ENCODE measurements at places on chromosomes 1 and 21. TPM values are rescaled to one million over a fixed set of nuclear protein-coding genes. Genes with fewer than 3 reads are reported as not detected.

The OR14K1 gene
- not detected for total RNA-seq

The LMOD1 gene
- total RNA-seq, result 31.7 TPM

The HDGF gene
- total RNA-seq, result 164 TPM

The KLHDC9 gene
- 4.2 TPM for total RNA-seq

The EFNA4 gene
- total RNA-seq, result 0.83 TPM

The ITGB2 gene
- 10.7 TPM for total RNA-seq

The CSF3R gene
- total RNA-seq, result 5.5 TPM

The MCOLN3 gene
- total RNA-seq, result not detected

The GCSAML gene
- 0.19 TPM for total RNA-seq

The TCEA3 gene
- total RNA-seq, result 140 TPM

The CCDC190 gene
- not detected for total RNA-seq

The OR2T35 gene
- total RNA-seq, result not detected

The SELENBP1 gene
- total RNA-seq, result 46.3 TPM

The CRYAA gene
- not detected for total RNA-seq

DNA sequence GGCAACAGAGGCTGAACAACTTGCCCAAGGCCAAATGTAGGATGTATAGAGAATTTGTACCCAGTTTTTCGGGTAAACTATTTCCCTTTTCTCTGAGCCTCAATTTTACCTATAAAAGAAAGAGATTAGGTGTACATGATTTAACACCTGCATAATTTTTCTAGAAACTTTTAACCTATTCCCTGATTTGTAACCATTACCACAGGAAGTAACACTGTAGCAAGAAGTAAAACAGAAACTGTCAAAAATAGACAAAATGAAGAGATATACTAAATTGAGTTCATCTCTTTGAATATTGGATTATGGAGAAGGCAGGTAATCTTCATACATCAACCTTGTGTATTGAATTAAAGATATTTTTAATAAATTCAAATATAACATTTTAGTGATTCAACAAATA is 136.2 kb downstream of the ZC3H11B start:
- no peak for DNase-seq

- no peak for DNase-seq
Measured at GRCh38 chr1:110875216-110875731, 2.3 kb downstream of the CD53 start.

- DNase-seq, result no peak
Measured at GRCh38 chr1:57874418-57874877, 450.6 kb upstream of the DAB1 start.

- DNase-seq, result no peak
Measured at GRCh38 chr1:112870887-112871646, 84.9 kb downstream of the SLC16A1 start.

DNA sequence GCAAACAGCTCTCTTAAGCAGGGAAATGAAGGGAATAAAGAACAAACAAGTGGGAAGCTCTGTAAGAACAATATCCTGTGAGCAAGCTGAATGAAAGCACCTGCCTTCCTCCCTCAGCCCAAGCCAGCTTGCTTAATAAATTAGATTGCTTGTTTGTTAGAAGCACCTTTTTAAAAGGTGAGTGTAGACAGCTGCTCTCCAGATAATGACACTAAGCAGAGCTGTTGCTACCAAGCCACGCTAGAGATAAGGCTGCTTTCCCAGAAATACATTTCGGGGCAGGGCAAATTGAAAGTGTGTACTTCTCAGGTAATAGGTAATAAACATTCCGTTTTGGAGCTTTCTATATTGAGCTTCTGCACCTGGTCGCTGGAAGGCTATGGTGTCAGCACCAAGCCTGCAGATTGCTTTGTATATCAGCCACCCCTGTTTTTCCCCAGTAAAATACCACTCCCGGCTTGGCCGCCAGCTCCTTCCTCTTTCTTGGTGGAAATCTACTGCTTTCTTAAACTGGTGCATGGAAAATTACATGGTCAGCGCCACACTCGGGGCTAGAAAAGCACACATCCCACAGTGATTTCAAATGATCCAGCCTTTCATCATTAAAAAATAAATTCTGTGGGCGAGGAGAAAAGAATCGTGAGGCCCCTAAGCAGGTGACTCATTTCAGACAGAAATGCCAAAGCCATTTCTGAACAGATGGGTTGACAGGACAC is 151.3 kb downstream of the ETS2 start:
- DNase-seq, result no peak

DNA sequence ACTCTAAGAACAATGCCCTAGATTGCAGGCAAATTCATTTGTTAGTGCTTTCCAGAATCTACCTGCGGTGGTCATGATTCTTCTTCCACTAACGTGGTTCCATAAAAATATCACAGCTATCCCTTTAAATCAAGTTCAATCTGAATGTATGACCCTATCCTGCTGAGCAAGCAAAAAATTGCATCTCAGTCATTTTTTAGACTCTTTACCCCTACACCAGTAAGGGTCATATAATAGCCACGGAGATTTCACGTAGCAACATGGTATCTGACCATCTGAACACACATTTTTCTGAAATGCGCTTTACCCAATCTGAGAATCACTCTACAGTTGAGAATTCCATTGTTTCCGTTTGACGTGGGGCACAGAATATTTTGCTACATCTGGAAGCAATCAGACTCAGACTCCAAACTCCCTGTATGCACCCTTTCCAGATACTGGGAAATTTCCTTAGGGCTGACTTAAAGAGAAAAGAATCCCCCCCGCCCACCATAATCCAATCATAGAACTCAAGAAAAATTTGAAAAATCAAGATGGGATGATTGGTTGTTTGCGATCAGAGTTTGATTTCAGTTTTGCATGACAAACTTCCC is 699.2 kb upstream of the ZP4 start:
- no peak for DNase-seq

GRCh38 chr21:16347223-16347622 is 617.4 kb downstream of the USP25 start:
- no peak for DNase-seq

- no peak for DNase-seq
Measured at GRCh38 chr1:101697072-101697471, 299.7 kb downstream of the OLFM3 start.

- peak; percentile 84 for DNase-seq
Measured at GRCh38 chr1:1573843-1574720, 581 bp downstream of the SSU72 start.

- DNase-seq, result no peak
Measured at GRCh38 chr1:169108223-169108622, 1.7 kb downstream of the ATP1B1 start.

DNA sequence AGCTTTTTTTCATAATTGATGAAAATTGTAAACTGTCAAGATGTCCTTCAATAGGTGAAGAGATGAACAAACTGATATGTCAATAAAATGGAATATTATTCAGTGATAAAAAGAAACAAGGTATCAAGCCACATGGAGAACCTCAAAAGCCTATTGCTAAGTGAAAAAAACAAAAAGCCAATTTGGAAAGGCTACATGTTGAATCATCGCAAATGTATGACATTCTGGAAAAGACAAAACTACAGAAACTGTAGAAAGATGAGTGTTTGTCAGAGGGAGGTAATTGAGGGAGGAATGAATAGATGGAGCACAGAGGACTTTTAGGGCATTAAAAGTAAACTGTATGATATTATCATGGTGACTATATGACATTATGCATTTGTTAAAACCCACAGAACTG is 34.5 kb upstream of the USP25 start:
- no peak for DNase-seq

- no peak for DNase-seq
Measured at GRCh38 chr1:206951318-206952100, 5.2 kb upstream of the PIGR start.

DNA sequence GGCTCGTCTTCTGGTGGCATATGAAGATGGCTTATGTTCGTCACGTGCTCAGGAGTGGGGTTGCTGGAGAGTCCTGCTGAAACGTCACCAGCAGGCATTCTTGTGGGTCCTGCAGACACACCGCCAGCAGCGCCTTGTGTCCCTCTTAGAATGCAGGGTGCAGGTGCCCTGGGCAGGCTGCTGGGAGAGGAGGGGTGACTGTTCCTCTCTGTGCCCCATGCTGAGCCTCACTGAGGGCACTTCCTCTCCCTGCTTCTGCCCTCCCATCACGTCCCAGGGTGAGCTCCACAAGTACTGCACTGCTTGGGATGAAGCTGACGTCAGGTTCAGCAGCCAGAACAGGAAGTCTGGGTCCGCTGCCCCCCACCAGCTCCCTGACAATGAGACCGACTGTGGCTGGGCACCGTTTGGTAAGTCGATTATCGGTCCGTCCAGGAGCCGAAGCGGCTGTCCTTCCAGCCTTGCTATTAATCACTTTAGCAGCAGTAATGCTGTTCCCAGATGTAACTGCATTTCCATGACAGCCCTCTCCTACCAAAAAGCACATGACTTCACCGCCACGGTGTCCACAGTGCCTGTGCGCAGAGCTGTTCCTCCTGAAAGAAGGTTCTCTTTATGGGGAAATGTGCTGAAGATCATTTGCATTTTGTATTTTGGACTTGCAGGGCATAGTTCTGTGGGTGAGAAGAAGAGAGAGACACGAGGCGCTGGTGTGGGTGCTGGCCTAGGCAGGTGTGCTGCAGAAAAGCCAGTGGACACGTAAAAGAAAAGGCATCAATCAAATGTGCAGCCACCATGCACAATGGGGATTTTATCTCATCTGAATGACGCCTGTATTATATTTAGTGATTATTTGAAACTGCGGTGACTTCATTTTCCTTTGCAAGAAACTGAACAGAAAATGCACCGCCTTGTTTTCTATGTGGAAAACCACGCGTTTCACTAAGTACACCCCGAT is 21.0 kb downstream of the SLC37A1 start:
- peak; percentile 72 for DNase-seq

GRCh38 chr21:42232176-42232825 is 13.4 kb downstream of the ABCG1 start:
- DNase-seq, result peak; percentile 51

DNA sequence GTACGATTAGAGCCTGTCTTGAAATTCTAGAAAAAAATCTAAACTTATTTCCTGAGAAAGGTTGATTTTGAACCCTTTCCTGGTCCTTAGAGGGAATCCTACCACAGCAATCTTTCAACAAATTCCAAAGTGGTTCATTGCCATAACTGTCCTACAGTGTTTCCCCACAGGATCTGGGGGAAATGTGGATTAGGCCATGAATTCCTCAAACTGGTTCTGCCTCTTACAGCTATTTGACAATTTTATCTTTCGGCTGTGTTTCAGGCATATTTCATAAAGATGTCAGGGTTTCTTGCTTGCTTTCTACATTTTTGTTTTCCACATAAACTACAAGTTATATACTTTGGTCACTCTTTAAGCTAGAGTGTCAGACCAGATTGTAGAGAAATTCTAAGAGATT is 544 bp upstream of the ZP4 start:
- no peak for DNase-seq

GRCh38 chr1:27092888-27093287 is 62.0 kb downstream of the SLC9A1 start:
- DNase-seq, result no peak

DNA sequence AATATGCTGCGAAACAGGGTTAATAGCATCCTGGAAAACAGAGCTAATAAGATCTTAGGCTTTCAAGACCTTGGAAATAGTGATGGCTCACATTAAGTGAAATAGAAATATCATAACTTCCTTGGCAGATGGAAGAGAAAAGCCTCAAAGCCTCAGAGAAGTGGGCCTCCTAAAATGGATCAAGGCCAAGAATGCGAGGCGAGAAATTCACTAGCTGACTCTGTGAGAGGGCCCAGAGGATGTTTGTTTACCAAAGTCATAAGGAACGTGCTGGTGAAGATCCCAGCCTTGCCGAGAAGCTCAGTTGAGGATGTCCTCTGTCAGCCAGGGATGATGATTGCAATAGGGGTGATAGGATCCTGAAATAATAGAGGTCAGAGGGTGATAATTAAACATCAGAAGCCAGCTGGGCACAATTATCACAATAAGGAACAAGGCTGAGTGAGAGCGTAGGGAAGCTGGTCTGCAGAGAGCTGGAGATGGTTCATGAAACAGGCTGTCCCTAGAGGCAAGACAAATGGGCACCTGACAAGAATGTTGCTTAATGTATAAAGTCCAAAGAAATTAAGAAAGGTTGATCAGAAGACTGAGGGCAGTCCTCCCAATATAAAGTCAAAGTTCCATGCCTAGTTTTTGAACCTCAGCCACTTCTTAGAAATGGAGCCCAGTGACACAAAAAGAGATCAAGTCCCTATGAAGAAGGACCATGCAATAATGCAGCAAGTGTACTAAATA is 101.7 kb upstream of the COG2 start:
- DNase-seq, result no peak

DNA sequence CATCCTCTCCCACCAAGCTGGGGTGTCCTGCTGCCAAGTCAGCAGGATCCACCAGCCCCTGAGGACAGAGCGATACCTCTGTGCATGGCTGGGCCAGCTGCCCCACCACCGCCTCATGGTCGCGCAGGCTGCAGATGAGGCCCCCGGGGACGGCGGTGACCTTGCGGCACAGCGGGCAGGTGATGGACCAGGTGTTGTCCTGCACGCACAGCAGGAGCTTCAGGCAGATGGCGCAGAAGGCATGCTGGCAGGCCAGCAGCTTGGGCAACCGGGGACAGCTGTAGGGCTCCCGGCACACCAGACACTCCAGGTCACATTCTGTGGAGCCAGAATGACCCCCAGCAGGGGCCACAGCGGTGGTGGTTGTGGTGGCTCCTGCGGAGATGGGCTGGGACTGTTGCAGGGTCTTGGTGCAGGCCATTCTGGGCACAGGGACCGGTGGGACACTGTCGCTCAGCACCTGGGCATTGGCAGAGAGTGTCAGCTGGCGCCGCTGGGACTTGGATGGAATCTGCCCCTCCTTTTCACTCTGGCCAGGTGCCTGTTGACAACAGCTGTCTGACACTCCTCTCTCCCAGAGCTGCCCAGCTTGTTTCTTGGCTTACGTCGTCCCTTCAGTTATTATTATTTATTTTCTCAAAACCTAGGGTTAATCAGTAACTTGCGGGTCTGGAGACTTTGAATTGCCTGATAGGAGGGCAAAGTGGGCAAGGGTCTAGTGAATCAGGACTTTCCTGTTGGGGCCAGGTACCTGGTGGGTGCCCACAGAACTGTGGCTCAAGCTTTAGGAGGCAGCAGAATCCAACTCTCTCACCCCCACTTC is at the start of gene RNF186:
Gene RNF186, minus strand, starts transcription at position 603 of the 823 bp plus-strand sequence. Its CDS starts 182 bp downstream, at position 421.
- peak; percentile 58 for DNase-seq

- no peak for DNase-seq
Measured at GRCh38 chr1:2091611-2092604, 41.7 kb downstream of the PRKCZ start.

- no peak for DNase-seq
Measured at GRCh38 chr1:99181892-99182291, 82.4 kb upstream of the PLPPR4 start.

- DNase-seq, result no peak
Measured at GRCh38 chr1:94646141-94646643, 104.6 kb upstream of the F3 start.

Measured in psoas muscle (tissue), 8 donors.